Midbrain (tissue), 1 donor: ENCODE measurements at places on chromosomes 12 and 14.
A peak's percentile ranks its signal among the peaks of the same experiment; 100 is the strongest.

GRCh38 chr12:110312581-110313360 is 31.7 kb downstream of the ATP2A2 start:
- DNase-seq, result no peak

- no peak for DNase-seq
These were observed 83.2 kb downstream of the BCL11B start for GRCh38 chr14:99188731-99189191.

DNA sequence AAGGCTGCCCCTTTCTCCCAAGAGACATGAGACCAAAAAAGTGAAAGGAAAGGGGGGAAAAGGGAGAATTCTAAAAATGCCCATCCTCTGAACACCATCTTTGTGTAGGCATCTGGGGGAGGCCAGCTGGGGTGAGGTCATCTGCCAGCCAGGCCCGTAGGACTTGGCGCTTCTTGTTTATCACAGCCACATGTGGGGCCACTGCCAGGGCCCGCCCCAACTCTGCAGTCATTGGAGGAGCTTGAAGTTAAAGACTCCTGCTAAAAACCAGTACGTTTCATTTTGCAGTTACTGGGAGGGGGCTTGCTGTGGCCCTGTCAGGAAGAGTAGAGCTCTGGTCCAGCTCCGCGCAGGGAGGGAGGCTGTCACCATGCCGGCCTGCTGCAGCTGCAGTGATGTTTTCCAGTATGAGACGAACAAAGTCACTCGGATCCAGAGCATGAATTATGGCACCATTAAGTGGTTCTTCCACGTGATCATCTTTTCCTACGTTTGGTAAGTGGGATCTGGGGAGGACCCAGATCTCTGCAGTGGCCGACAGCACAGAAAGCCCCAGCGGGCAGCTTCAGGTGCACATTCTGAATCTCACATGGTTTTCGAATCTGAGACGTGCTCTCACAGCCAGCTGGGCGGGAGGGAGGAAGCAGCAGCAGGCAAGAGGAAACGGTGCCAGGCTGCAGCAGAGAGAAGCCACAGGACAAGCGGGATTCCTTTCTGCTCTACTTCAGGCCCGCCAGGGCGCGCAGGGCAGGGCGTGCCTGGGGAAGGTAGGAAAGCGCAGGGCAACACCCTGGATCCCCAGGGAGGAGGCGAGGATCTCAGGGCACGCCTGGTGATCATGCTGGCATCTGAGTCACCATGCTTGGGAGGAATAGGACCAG is at the start of gene P2RX7:
P2RX7 (plus strand) TSS at position 276 of the 881 bp plus-strand sequence; CDS start at position 371, 95 bp downstream.
- DNase-seq, result peak; percentile 97

DNA sequence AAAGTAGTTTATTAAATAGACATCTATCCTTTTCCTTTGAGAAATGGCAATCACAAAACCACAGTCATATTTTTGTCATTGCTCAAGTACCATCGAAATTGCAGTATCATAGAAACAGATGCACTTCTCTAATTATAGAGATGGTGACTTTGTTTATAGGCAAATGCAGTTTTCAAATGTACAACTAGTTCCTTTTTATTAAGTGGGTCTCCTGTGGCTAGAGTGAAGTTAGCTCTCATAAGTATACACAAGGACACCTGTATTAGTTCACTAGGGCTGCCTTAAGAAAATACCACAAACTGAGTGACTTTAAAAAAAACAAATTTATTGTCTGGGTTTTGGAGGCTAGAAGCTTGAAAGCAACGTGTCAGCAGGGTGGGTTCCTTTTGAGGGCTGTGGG is 62.8 kb downstream of the OTOGL start:
- no peak for DNase-seq

DNA sequence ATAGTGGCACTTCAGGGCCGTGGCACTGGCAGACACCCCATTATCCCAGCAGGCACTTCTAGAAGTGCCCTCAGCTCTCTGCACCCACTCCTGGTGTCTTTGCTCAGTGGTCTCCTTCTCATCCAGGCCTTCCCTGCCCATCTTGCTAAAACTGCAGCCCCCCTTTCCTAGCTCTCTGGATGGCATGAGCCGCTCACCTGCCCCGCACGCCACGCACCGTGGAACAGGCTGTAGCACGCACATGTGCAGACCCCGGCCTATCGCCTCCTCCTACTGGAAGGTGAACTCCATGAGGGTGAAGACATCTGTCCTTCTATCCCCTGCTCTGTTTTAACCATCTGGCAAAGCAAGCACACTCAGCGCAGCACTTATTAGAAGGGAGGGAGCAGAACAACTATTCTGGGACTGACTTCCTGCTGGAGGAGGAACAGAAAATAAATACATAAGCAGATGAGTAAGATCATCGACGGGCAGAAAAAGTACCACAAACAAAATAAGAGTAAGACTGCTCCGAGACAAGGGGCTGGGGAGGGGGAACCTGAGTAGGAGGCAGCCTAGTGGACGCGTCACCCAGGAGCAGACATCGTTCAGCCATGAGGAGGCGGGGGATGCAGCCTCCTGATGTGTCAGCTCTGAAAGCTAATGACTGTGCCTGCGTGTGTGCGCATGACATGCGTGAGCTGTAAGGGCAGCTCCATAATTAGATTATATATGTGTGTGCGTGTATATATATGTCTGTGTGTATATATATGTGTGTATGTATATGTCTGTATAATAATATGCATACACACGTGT is 7.8 kb upstream of the FZD10 start:
- no peak for DNase-seq

GRCh38 chr12:106066051-106066705 is 72.6 kb downstream of the NUAK1 start:
- no peak for DNase-seq

DNA sequence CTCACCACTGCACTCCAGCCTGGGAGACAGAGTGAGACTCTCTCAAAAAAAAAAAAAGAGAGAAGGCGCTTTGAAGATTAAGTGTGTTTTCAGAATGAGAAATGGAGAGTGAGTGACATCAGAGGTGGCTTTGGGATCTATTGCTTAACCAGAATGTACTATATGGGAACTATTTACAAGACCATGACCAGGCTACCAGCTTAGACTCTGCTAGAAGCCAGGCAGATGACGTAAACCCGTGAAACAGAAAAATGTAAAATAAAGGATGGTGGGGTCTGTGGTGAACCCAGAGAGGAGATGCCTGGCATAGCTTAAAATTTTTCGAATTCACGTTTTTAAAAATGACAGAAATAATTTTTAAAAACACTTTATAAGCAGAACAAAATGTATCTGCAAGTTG is 82.0 kb downstream of the IFT43 start:
- DNase-seq, result no peak

DNA sequence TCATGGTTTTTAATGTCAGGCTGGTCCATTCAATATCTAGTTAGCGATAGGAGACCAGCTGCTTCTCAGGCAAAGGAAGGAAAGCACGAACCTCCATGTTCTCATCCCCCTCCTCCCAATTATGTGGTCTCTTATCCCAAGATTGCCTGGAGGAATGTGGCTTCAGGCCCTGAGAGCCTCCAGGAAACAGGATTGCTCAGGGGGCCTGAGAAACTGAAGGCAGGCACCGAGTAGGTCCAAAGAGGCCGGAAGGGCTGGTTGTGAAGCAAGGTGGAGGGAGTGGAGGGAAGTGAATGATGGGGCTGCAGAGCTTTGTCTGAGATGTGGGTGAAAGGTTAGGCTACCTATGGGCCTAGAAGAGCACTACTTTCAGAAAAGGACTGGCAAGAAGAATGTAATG is 188.2 kb upstream of the DDHD1 start:
- DNase-seq, result no peak

GRCh38 chr12:80498059-80498728 is 54.2 kb downstream of the PTPRQ start:
- no peak for DNase-seq

DNA sequence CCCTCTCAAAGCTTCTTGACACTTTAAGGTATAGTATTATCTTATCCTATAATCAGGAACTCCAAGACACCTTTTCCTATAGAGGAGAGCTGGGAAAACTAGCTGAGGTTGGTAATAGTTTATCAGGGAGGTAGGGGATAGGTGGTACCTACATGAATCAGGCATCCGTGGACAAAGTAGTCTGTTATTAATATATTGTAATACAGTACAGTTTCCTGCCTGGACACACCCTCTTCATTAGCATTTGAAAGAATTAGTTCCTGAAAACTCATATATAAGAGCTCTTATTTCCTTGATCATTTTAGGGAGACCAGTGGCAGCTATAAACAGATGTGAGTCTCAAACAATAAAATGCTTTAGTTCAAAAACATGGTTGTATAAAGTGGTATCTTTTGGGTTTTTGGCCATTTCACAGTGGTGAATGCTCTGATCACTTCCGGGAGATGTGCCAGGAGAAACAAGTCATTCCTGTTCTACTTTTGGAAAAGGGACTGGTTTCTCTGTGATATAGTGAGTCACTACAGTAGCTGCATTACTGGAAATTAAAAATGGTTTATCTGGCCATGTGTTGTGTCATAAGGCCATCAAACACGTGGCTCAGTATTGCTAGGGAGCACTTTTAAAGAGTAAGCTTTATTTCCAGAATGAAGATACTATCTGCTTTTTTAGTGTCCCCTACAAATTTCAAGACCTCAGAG is 98.1 kb downstream of the KLRB1 start:
- no peak for DNase-seq

DNA sequence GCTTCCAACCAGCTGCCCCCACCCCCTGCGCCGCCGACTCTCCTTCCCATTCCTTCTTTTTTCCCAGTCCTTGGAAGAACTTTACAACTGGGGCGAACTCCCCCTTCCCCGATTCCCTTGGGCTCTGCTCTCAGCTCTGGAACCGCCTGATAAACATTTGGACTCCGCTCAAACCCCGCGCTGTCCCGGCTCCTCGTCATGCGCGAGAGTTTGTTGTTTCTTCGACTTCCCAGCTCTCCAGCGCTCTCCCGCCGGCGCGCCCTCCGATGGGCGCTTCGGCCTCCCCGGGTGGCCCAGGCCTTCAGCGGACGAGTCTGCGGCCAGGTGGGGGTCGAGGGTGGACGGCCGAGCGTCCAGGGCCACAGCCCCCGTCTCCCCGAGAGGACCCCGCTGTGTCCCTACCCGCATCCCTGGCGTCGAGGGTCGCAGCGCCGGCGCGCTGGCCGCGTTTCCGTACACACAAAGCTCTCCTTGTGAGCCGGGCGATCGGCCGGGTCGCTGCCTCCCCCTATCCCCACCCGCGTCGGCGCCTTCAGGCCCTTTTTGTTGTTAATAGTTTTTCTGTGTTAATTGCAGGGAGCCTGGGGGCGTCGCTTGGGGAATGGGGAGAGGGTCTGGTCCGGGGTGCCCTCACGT is 847 bp downstream of the MMP14 start:
- DNase-seq, result peak; percentile 25

- DNase-seq, result no peak
These were observed 51.3 kb upstream of the PLBD1 start for GRCh38 chr12:14618983-14619382.

GRCh38 chr14:61894452-61895077 is 132.3 kb downstream of the SNAPC1 start:
- peak; percentile 44 for DNase-seq

GRCh38 chr12:118060301-118061010 is 523 bp downstream of the WSB2 start:
- DNase-seq, result peak; percentile 40

DNA sequence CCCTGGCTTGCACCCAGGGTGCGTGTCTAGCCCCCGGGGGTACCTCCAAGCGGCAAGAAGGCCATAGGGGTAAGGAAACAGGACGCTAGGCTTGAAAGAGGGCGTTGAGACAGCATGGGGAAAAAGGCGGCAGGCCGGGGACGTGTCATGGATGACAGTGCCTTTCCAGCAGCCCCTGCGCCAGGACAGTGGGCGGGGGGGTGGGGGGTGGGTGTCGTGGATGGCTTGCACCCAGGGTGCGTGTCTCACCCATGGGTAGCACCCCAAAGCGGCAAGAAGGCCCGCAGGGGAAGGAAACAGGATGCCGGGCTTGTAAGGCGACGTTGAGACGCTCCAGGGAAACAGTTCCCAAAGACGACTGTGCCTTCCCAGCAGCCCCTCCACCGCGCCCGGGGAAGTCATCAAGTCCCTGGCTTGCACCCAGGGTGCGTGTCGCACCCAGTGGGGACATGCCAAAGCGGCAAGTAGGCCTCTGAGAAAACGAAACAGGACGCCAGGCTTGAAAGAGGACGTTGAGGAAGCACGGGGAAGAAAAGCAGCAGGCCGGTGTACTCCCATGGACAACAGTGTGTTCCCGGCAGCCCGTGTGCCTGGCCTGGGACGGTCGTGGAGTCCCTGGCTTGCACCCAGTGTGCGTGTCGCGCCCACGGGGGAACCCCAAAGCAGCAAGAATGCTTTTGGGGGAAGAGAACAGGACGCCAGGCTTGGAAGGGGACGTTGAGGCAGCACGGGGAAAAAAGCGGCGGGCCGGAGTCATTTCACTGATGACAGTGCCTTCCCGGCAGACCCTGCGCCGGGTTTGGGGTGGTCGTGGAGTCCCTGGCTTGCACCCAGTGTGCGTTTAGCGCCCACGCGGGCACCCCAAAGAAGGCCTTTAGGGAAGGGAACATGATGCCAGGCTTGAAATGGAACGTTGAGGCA is 163.5 kb upstream of the ALG10B start:
- no peak for DNase-seq

GRCh38 chr14:30521899-30522736 is 36.8 kb upstream of the G2E3 start:
- DNase-seq, result peak; percentile 54

DNA sequence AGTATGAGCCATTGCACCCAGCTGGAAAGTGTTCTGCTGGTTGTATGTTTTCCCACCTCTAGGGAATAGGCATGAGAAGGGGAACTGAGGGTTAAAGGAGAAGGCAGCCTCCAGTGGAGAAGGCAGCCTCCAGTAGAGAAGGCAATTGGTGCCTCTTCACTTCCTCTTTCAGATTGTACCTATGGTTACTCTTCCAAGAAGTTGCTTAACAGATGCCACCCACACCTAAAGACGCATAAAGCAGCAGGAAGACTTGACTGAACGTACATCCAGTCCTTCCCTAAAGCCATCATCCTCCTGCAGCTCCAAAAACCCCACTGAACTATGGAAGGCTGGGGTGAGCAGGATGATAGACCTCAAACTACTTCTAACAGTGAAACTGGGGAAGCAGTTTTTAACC is 13.1 kb downstream of the DPF3 start:
- DNase-seq, result no peak

- DNase-seq, result no peak
These were observed 156.1 kb upstream of the TMEM260 start for GRCh38 chr14:56423544-56423943.

GRCh38 chr12:49091056-49091835 is 3.4 kb downstream of the DHH start:
- DNase-seq, result no peak

DNA sequence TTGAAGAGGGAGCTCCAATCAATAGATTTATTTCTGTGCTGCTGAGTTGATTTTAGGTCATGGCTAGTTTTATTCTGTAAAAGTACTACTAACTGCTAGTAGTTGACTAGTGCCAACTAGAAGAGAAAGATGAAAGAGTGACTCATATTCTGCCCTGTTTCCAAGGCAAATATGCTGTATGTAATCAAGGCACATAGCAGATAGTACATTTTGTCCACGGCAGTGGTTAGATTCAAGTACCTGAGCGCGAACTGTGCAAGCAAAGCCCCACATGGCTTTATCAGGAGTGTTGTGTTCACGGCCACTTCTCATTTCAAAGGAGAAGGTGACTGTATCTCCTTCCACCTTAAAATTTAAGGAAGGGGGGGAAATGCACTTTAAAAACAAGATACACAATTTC is 126.8 kb downstream of the TRAFD1 start:
- no peak for DNase-seq

- no peak for DNase-seq
These were observed 69.2 kb downstream of the RASSF3 start for GRCh38 chr12:64679487-64680001.

- peak; percentile 94 for DNase-seq
These were observed at the start of gene SLC25A29 for GRCh38 chr14:100306101-100306997. Gene SLC25A29 (minus strand): TSS chr14:100306444. CDS start chr14:100306232, 212 bp downstream.

GRCh38 chr12:128056136-128056801 is 210.7 kb upstream of the TMEM132C start:
- DNase-seq, result no peak
